ENCODE measurements at places on chromosomes 7 and 10.

GRCh38 chr7:4931943-4932342 is 27.0 kb downstream of the MMD2 start:
- DNase-seq, result peak; percentile 86

GRCh38 chr10:96719200-96719599 is 1.1 kb downstream of the PIK3AP1 start:
- DNase-seq, result no peak

GRCh38 chr10:122140461-122140902 is 130.6 kb upstream of the BTBD16 start:
- DNase-seq, result no peak

GRCh38 chr10:29255104-29255503 is 33.8 kb upstream of the LYZL1 start:
- DNase-seq, result no peak

DNA sequence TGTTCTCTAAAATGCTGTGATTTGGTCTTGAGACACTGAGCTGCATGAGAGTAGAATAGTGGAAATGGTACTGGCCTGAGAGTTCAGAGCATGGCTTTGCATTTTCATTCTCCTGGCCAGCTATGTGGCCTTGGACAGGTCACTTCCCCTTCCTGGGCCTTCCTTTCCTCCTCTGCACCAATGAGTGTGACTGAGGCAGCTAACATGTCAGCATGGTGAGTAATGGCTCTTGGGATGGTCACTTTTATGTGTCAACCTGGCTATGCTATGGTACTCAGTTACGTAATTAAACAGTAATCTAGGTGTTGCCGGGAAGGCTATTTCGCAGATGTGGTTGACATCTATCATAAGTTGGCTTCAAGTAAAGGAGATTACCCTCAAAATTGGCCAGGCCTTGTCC is 109.3 kb downstream of the RTKN2 start:
- no peak for DNase-seq

- DNase-seq, result peak; percentile 40
Measured at GRCh38 chr7:155398944-155399343, 59.0 kb upstream of the EN2 start.

- no peak for DNase-seq
Measured at GRCh38 chr7:29940199-29940598, 49.4 kb downstream of the SCRN1 start.

DNA sequence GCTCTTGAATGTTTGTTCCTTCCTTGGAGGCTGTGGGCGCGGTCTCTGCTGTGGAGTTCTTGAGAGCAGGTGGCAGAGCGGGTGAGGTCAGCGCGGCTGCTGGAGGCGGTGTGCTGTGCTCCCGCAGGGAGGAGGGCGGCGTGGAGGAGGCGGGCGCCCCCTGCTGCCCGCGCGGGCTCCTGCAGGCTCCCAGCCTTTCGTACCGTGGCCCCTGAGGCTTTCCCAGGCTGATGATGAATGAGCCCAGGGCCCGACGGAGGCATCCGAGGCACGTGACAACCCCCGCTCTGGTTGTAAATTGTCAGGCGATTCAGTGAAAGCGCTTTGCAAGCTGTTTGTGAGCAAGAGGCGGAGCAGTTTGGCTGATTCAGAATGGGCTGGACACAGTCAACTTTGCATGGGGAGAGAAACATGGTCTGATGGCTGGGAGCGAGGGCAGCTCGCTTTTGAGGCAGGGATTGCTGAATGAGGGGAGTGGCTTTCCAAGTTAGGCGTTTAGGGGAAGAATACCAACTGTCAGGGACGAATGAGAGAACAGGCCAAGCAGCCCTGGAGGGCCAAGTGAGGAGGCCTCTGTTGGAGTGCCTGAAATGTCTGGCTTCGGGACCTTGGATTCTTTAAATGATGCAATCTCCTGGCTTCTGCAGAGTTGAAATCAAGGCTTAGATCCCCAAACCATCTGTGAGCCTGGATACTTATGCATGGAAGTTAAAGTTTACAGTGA is 46.6 kb downstream of the CDHR3 start:
- DNase-seq, result peak; percentile 97

DNA sequence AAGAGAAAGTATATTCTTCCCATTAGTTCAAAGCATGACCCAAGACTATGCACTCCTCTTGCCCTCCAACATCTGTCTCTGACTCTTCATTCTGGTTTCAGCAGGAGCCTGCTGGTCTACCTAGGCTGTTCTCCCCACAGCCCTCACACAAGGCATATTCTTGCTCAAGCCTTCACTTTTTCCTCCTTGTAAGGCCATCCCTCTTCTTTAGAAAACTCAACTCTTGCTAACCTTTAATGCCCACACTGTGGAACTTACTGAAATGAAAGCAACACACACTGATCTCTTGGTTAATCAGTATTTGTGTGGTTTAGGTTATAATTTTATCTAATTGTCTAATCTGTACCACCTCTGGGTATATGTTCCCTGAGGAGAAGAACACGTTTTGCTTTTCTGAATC is 75.8 kb downstream of the PRKCQ start:
- DNase-seq, result no peak

GRCh38 chr7:139430443-139430842 is 53.0 kb downstream of the KLRG2 start:
- no peak for DNase-seq

- no peak for DNase-seq
Measured at GRCh38 chr10:89640241-89640640, 4.8 kb downstream of the PANK1 start.

DNA sequence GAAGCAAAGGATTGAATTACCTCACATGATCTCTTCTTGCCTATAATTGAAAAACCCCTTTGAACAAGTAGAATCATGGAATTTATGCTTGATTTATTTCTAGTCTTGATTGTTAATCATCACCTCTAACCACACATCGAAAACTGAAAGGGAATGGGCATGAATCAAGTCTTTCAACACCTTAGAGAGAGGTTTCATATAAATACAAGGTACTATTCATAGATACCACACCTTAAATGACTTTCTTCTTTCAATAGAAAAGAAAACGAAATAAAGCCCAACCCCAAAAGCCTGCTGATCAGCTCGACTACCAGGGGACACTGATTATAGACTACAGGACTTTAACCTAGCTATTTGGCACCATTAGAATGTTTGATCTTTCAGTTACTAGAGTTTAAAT is 128.6 kb upstream of the PTPRZ1 start:
- DNase-seq, result no peak

GRCh38 chr7:151436446-151437158 is 3.3 kb downstream of the CRYGN start:
- no peak for DNase-seq

GRCh38 chr10:44577533-44577932 is 192.6 kb upstream of the CXCL12 start:
- DNase-seq, result no peak

GRCh38 chr7:44045226-44046014 is 918 bp downstream of the DBNL start:
- peak; percentile 76 for DNase-seq
